ENCODE measurements at places on chromosomes 4 and X. TPM values are rescaled to one million over a fixed set of nuclear protein-coding genes. Genes with fewer than 3 reads are reported as not detected.

Gene TNIP3
- total RNA-seq, result 18.9 TPM

Gene CTSO
- total RNA-seq, result 1.1 TPM

Gene ADH6
- total RNA-seq, result not detected

Gene HSFX1
- 0.58 TPM for total RNA-seq

Gene ZMAT1
- 0.57 TPM for total RNA-seq

Gene ATP1B4
- not detected for total RNA-seq

Gene CFAP47
- total RNA-seq, result not detected

Gene BTK
- not detected for total RNA-seq

Gene ASB12
- total RNA-seq, result not detected

Gene SERTM2
- total RNA-seq, result not detected

Gene POF1B
- total RNA-seq, result 0.07 TPM

Gene LPAR4
- total RNA-seq, result not detected

Gene PSAPL1
- not detected for total RNA-seq

Gene MRFAP1L1
- total RNA-seq, result 51.4 TPM

Gene CRMP1
- total RNA-seq, result not detected

Gene BGN
- total RNA-seq, result not detected

Gene ANXA3
- total RNA-seq, result 1.9 TPM

Gene MEPE
- total RNA-seq, result not detected

Gene EVC
- 1.9 TPM for total RNA-seq

Gene UGT2B11
- not detected for total RNA-seq

Gene GJB1
- total RNA-seq, result not detected

Gene INTU
- not detected for total RNA-seq

Gene GBA3
- not detected for total RNA-seq

Gene INPP4B
- total RNA-seq, result 39.8 TPM

Gene BBS12
- 3.8 TPM for total RNA-seq

Gene ARMCX6
- 75.5 TPM for total RNA-seq

Gene MID1
- not detected for total RNA-seq

Gene DUX4
- total RNA-seq, result not detected

Gene ERAS
- not detected for total RNA-seq

Gene AADAT
- not detected for total RNA-seq

Gene MAML3
- 0.52 TPM for total RNA-seq

Gene ACSL1
- 38.3 TPM for total RNA-seq

Gene CFAP99
- total RNA-seq, result not detected

Gene TXK
- 7.6 TPM for total RNA-seq

Gene RAP2C
- total RNA-seq, result 31.3 TPM

Gene NALF2
- total RNA-seq, result 0.88 TPM

Gene RAB9A
- total RNA-seq, result 9.2 TPM

Gene TEX13C
- total RNA-seq, result not detected

Gene PRSS12
- not detected for total RNA-seq

Gene TLR3
- total RNA-seq, result not detected

Gene IL9R
- total RNA-seq, result 8.5 TPM

Gene PPP2R3B
- 47.5 TPM for total RNA-seq

Gene KIAA1210
- not detected for total RNA-seq

Gene CDKL2
- not detected for total RNA-seq

Gene ARMCX1
- total RNA-seq, result 0.14 TPM

Gene XK
- 0.17 TPM for total RNA-seq

Gene PFKFB1
- 0.47 TPM for total RNA-seq

Gene TMEM31
- not detected for total RNA-seq

Gene RBM46
- not detected for total RNA-seq

Gene FREM3
- not detected for total RNA-seq

Gene FRAS1
- not detected for total RNA-seq

Gene CNKSR2
- total RNA-seq, result 7.1 TPM

Gene SLC6A8
- 3.5 TPM for total RNA-seq
